HL-60 (cell line): ENCODE measurements at places on chromosomes 4 and X.

GRCh38 chrX:120736989-120737388 lies 107.1 kb upstream of the C1GALT1C1 start:
- no peak for DNase-seq

- no peak for DNase-seq
Observed at GRCh38 chrX:123878252-123878721, 18.4 kb downstream of the XIAP start.

- DNase-seq = no peak
Observed at GRCh38 chr4:185370268-185370949, 25.3 kb downstream of the LRP2BP start.

GRCh38 chrX:43349363-43349762 lies 306.7 kb upstream of the MAOA start:
- DNase-seq = peak; percentile 33

DNA sequence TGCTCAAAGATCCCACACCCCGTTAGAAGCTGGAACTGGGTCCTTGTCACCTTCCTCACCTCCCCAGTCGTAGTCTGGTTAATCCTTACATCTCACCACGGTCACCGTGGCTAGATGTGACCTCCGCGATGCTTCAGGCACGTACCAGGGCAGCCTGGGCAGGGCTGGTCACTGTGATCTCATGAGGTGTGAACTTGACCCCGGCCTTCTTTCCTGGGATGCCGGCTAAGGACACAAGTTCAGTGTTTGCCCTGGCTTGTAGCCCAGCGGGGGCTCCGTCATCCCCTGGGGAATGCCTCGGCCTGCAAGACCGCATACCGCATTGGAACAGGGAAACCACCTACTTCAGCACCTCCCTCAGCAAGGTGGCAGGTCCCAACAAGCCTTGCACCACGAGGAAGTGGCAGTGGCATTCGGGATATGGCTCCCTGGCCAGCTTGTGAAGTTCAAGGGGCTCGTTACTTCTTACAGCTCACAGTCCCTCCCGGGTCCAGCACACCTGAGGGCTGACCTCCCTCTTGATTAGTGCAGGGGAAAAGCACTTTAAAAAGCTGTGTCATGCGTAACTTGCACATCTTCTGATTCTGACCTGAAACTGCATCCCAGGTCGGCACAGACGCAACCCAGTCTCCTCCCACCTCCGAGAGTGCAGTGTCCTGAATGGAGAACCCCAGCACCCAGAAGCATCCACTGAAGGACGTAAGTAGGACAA lies 25.9 kb downstream of the NOP14 start:
- no peak for DNase-seq

DNA sequence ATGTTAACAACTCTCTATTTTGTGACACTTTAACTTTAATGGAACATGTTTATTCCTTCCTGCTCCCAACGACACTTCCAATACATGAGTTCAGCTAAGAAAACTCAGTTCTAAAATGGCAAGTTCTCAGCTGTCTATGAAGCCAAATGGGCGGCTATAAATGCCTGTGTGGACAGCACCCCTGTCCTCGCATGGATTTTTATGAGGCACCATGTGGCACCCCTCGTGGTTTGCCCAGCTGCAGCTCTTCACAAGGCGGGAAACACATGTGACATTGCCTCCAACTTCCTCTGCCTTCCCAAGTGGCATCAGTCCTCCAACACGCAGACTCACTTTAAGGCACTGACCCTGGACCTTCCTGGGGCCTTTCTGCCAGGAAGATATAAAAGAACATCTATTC lies 48.0 kb downstream of the SH3RF1 start:
- no peak for DNase-seq

DNA sequence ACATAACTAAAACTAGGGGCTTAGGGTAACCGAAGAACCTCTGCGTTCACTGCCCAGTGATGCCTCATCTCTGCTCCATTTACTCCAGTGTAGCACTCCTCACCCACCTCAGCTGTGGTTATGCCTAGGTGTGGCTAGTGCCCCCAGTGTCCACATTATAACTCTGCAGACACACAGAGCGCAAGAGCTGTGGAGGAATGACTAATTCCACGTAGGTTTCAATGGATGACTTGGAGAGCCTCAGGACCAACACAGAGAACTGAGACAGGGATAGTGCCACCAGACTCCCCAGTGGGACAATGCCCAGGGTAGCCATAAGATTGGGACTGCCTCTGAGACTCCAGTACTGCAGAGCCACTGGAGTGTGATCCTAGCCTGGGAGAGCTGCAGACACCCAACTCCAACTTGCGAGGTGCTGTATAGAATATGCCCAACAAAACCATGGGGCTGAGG lies 542.4 kb upstream of the DIPK2B start:
- DNase-seq = no peak

DNA sequence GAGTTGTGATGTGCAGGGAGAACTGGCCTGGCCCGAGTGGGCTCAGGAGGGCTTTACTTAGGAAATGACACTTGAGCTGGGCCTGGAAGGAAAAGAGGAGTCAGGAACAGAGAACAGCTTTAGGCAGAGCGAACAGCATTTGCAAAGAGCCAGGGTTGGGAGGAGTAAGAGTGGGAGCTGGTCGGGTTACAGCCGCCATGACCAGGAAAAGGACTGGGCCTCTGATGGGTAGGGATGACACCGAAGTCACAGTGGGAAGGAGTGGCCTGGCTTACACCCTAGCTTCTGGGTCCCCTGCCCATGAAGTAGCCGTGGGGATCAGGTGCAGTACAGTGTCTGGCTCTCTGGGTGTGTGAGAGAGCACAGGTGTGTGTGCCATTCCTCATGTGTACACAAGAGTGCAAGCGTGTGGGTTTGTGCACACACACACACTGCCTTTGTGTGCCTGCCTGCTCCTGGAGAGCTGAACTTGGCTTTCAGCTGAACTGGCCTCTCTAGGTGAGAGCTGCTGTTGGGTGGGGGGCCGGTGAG lies 31.6 kb downstream of the TRMT44 start:
- DNase-seq = no peak

DNA sequence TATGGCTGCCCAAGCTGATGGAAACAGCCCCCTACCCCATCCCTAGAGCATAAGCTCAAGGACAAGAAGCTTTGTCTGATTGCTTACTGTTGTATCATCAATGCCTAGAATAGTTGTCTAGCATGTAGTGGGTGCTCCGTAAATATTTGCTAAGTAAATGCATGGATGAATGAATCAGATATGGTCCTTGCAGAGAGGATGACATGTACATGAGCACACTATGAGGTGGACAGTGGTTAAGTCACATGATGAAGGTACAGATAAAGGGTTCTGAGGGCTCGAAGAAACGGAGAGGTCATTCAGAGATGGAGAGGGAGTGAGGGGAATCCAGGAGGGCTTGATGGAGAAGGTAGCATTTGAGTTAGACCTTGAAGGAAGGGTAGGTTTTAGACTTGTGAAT lies 214.2 kb downstream of the RBMX2 start:
- DNase-seq = no peak

DNA sequence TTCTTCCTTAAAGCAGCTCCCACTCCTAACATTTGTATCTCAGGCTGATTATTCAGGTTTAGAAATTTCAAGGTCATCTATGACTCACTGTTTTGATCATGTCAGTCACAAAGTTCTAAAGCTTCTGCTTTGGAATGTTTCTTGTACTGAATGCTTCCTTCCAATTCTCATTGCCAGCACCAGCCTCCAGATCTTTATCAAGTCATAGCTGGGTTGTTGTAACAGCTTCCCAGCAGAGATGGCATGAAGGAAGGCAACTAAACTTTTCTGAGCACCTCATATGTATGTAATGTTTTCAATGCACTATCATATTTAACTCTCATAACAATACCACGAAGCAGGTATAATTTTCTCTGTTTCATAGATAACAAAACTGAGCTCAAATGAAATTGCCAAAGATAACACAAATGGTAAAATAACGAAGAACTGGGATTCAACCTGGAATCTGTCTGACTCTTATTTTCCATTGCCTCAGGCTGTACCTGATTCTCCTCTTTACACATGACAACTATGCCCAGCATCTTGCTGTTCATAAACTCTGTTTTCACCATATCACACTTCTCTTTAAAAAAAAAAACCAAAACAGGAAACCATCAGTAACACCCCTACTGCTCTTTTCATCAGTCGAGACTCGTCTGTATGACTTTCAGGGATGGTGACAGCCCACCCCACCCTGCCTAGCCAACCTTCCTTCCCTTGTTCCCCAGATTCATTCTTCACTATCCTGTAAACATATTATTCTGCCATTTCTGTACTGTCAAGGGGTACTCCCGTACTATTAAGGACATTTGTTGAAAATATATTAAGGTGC lies 13.4 kb downstream of the TRPC3 start:
- no peak for DNase-seq

- DNase-seq = no peak
Observed at GRCh38 chr4:119111296-119111695, 24.3 kb upstream of the MYOZ2 start.

DNA sequence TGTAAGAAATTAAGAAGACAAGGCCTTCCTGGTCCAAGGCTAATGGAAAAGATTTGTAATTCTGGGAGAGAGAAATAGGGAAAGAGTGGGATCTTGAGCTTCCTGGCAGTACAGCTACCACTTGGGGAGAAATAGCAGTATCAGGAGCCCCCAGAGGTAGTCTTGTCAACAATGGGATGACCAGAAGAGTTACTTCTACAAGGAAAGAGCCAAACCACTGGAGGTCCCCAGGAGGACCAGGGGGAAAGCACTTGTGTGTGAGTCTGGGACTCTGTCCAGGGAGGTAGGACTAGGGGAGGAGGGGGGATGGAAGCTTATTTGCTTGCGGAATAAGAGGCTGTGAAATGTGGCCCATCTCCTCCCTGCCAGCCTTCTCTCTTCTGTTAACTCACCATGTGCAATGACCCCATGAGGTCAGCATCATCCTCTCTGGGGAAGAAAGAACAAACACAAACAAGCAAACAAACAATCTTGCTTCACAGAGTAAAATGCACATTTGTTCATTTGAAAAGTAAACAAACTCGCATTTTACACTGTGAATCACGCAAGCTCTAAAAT lies 160.1 kb downstream of the STK32B start:
- no peak for DNase-seq

- peak; percentile 15 for DNase-seq
Observed at GRCh38 chr4:22434895-22435294, 81.0 kb downstream of the ADGRA3 start.

- peak; percentile 12 for DNase-seq
Observed at GRCh38 chr4:152780267-152780778, 569 bp downstream of the ARFIP1 start.

- DNase-seq = no peak
Observed at GRCh38 chr4:56733352-56733751, 52.3 kb upstream of the HOPX start.

DNA sequence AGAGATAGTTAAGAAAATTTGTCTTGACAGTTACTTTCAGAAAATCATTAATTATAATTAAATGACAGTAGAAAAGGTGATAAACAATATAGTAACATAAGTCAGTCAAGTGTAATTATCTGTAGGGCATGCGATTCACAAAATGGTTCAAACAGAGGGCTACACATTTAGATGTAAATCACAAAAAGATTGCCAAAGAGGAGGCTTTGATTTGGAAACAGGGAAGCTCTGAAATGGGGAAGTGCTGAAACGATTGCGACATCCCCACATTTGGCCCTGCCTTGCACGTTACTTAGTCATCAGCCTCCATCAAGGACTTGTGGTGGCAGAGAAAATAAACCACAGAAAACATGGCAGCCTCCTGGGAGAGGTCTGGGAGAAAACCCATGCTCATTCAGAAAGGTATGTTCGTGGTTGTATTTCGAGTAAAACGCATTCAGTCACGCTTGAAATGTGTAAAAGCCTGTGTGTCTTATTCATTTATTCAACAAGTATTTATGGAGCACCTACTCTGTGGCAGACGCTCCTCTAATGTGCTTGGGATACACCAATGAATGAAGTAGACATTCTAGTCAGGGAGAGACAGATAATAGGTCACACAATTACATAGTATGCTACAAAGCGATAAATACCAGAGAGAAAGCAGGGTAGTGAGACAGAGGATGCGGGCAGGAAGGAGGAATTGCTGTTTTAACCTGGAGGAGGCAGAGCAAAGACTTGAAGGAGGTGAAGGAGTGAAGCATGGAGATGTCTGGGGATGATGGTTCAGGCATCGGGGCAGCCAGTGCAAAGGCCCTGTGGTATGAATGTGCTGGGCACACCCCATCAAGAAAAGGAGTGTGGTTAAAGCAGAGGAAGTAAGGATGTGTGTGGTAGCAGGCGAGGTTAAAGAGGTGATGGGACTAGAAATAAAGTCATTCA lies 7.8 kb downstream of the RBM47 start:
- DNase-seq = peak; percentile 98

- peak; percentile 44 for DNase-seq
Observed at GRCh38 chr4:161320377-161320776, 843.4 kb downstream of the FSTL5 start.

DNA sequence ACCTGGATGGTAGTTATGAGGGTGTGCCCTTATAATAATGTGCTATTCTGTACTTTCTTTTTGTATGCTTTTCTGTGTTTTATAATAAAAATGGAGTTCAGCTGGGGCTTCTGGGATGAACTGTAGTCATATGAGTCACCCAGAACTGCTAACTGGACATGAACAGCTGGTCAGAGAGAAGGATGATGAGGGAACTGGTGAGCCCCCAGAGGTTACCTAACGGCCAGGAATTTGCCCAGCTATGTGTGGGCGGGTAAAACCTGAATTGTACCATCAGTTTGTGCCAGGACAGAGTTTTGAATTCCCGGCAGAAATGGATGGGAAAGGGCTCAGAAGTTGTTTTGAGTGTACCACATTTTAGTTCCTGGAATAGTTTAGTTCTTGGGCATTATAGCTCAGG lies 138.0 kb upstream of the USP9X start:
- no peak for DNase-seq

GRCh38 chr4:184825896-184826690 lies at the start of gene ACSL1:
Gene ACSL1 (minus strand): TSS chr4:184825968. CDS start chr4:184803514, 22,454 bp downstream.
- DNase-seq = peak; percentile 68

GRCh38 chr4:84583876-84584380 lies 1.0 kb downstream of the CDS1 start:
- DNase-seq = no peak

GRCh38 chrX:27918799-27919198 lies 62.5 kb downstream of the DCAF8L1 start:
- no peak for DNase-seq

DNA sequence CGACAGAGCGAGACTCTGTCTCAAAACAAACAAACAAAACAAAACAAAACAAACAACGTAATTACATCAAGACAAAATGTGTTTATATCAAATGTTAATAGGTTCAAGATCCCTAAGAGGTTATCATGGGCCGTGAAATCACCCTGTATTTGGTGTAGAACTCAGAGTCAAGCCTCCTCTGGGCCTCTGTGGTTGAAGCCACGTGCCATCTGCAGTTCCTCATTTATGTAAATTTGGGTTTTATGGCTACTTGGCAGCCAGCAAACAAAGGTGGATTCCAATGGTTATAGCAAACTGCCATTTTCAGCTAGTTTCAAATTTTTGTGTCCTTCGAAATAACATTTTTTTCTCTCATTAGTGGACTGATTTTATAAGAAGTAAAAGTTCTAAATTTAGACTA lies 16.4 kb downstream of the NSDHL start:
- DNase-seq = no peak

DNA sequence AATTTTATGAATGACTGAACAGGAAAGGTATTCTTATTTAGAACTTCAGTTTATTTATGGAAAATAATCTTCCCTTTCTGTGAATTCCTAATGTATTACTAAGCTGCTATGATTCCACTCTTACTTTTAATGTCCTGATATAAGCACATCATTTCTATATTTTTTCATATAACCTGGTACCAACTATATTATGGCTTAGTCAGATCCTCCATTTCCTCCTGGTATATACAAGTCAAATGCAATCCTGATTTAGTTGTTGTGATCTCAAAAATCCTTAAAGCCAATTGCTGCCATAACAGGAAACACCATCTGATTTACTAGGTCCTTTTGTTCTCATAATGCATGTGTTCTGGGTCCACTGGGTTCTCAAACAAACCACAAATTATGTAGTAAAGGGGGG lies 26.8 kb downstream of the TRMT2B start:
- DNase-seq = no peak

GRCh38 chr4:156779774-156780173 lies 191.8 kb downstream of the PDGFC start:
- DNase-seq = no peak
